ENCODE measurements at places on chromosomes 4 and X.
A peak's percentile ranks its signal among the peaks of the same experiment; 100 is the strongest.

GRCh38 chr4:137370679-137371078 is 161.6 kb downstream of the PCDH18 start:
- no peak for DNase-seq

GRCh38 chrX:1511829-1512228 is 25.2 kb downstream of the P2RY8 start:
- no peak for DNase-seq

- no peak for DNase-seq
These were observed 22.2 kb downstream of the MAML3 start for GRCh38 chr4:140131675-140132229.

DNA sequence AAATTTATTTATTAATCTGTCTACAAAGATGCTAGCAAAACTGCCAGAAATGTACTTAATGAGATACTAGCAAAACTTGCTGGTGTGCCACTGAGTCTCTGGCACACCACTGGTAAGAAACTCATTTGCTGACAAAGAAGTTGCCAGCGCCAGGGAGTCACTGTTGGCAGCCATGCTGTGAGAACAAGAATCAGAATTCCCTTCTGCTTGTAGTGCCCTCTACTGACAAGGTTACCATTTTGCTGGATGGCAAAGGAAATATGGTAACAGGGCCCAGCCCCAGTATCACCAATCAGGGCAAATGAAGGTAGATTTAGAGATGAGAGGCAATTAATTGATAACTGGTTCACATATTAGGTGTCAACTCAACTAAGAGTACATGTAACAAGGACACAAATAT is 750.1 kb upstream of the ADGRL3 start:
- DNase-seq = no peak

DNA sequence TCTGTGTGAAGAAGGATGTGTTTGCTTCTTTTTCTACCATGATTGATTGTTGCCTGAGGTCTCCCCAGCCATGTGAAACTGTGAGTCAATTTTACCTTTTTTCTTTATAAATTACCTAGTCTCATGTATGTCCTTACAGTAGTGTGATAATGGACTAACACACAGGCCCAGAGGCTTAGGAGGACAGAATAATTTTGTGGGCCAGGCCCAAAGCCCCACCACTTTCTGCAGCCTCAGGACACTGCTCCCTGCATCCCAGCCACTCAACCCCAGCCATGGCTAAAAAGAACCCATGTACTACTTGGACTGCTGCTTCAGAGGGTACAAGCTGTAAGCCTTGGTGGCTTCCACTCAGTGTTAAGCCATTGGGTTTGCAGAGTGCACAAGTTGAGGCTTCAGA is 512.7 kb upstream of the CT83 start:
- no peak for DNase-seq

- DNase-seq = no peak
These were observed 332.7 kb upstream of the FGF16 start for GRCh38 chrX:77114501-77114900.

GRCh38 chr4:172410363-172410762 is 597.2 kb downstream of the GALNTL6 start:
- DNase-seq = no peak

- DNase-seq = no peak
These were observed 193.5 kb upstream of the FTHL17 start for GRCh38 chrX:31265383-31265782.

DNA sequence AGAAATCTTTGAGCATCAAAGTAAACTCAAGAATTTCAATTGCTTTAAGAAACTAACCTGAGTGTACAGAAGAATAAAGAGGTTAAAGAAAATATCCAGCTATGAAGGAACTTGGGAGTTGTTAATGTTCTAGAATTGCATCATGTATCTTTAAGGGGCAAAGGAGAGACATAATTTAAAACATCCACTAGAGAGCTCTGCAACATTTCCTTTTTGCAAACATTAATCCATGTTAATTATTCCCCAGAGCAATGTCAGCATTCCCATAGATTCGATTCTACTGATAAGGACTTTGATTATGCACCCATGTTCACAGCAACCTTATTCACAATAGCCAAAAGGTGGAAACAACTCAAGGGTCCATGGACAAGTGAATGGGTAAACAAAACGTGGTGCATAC is 80.2 kb upstream of the SORBS2 start:
- peak; percentile 18 for DNase-seq

All from Caki2 (cell line).